OCI-LY7 (cell line): ENCODE measurements at places on chromosomes 1 and 21.

DNA sequence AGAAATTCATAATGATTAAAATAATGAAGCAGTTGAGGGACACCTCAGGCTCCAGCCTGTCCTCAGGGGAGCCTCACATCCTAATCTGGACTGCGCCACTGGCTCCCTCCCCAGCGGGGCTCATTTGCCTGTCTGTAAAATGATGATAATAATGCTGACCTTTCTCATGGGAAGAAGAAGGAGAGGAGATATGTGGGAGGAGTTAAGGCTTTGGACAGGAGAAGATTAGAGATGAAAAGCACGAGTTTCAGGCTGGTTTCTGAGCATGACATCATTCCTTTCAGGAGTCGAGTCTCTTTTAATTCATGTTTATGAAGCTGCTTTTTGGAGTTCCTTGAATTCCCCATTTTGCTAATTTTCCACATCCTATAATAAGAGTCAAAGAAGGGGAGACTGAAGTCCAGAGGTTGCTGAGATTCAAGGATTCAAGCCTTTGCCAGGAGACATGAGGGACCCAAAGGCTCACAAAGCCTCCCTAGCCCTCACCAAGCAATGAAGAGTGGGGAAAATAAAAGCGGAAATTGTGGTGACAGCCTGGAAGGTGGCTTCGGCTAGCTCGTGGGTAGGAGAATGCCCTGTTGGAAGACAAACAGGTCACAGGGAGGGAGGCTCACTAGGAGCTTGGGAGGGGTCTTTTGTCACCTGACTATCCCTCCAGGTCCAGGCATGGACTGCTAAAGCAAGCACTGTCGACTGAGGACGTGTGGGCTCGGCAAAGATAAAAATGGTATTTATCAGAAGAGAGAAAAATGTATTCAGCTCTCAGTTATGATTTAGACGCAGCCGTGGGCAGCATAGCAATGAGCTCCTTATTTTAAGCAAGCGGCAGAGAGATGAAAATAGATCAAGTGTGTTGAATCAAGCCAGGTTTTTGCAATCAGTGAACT lies 27.5 kb upstream of the STMN1 start:
- no peak for DNase-seq

DNA sequence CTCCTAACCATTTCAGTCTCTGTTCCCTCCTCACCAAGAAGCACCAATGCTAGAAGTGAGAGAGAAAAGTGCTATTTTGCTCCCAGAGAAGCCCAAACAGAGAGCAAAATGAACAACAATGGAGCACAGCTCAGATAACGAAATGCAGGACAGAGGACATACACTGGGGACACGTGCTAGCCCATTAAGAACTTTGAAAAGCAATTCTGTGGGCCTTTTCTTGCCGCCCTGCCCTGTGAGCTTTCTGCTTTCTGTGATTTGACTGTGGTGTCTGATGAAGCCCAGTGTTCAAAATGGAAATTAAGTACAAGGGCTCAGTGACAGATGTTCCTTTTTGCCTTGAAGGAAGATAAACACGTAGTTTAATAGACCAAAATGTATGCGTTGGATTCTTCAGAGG lies 130.8 kb downstream of the S1PR1 start:
- no peak for DNase-seq

DNA sequence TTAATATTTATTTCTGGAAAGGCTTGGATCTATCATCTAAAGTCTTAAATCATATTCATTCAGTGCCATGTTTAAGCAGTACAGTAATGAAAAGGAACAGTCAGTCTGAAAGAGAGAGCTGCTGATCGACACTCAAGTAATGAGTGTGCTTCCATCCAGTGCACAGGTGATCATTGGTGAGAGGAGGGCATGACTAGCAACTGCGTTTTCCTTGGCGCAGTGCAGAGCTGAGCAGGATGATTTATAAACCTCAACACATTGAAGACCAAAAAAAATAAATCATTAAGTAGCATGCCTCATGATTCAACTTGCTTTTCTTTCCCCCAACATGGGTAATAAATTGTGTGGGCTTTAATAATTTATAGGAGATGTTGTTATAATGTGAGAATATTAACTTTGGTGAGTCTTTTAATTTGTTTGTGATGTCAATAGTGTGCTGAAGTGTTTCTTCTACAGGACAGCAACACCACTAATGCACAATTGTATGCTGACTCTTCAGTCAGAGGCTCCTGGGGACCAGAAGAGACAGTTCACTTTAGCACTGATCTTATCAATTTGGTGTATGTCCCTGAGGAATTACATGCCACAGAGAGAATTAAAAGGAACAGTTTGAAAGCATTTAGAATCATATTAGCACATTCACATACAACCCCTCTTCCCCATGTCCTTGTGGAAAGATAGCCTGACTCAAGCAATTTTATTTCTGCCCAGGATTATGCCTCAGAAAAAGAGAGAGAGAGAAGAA lies 199.7 kb upstream of the ADGRL2 start:
- no peak for DNase-seq

DNA sequence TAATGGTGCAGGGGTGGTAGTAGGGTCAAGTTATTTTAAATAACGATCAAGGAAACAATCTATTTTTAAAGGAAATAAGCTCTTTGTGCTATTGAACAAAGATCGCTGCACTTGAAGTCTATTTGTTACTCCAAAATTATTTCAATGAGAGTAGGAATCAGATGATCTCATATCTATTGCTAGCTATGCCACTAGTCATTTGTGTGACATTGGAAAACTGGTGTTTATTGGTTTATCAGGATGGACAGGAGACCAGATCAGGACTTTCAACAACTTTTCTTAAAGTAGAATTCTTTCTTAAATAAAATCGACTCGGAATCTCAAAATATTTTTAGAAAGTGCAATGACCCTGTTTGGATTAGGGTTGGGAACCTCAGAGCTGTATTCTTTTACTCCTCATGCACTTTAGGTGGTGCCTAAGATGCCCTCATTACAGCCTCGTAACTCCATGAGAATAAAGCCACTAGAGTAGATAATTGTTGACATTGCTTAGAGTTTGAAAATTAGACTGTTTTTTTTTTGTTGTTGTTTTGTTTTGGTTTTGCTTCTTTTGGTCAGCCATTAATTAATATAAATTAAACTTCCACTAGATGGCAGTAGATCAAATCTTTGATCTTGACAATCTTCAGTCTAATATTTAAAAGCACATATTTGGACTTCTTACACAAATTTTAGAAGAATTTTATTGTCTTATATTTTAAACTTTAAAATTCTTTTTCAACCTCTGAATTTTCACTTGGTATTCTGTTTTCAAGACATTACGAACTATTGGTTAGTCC lies 352.4 kb downstream of the USP25 start:
- peak; percentile 43 for DNase-seq

GRCh38 chr1:218620956-218621355 lies 275.8 kb downstream of the TGFB2 start:
- no peak for DNase-seq

DNA sequence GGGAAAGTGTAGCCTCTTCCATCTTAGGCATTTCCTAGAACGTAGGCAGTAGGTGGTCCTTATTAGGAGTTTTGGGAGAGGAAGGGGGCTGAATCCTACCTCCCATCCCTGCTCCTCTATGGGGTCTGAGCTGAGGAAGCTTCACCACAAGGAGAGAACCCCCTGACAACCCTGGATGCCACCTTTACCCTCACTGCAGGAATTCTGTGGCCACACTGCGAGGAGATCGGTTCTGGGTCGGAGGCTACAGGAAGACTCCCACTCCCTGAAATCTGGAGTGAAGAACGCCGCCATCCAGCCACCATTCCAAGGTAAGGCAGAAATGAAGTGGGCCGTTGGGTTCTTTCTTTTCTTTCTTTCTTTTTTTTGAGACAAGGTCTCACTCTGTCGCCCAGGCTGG lies 1.5 kb downstream of the MX1 start:
- no peak for DNase-seq

GRCh38 chr1:22431965-22432364 lies 19.7 kb upstream of the ZBTB40 start:
- DNase-seq = peak; percentile 11

GRCh38 chr1:10898921-10899320 lies 102.5 kb upstream of the CASZ1 start:
- no peak for DNase-seq

GRCh38 chr1:228008391-228009115 lies 1.8 kb downstream of the WNT3A start:
- DNase-seq = no peak

GRCh38 chr1:25532970-25533369 lies 10.4 kb upstream of the LDLRAP1 start:
- no peak for DNase-seq

GRCh38 chr1:201970334-201971159 lies 11.9 kb upstream of the RNPEP start:
- DNase-seq = no peak

- no peak for DNase-seq
These were observed 2.6 kb downstream of the LEFTY1 start for GRCh38 chr1:225886159-225887029.

DNA sequence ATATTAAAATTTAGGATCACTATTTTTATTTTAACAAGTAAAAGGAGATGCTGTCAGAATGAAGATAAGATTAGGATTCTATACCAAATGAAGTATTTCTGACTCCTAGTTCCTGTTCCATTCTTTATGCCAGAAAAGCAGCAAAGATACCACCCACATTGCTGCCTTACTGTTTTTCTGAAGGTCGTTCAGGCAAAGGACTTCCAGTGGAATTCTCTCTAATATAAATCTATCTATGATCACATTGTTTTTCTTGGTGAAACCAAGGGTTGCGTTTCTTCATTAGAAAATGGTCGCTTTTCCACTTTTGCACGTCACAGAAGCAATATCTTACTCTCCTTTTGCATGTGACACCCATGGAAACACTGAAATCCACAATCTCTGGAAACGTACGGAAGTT lies 594.8 kb upstream of the ADGRL2 start:
- DNase-seq = no peak

DNA sequence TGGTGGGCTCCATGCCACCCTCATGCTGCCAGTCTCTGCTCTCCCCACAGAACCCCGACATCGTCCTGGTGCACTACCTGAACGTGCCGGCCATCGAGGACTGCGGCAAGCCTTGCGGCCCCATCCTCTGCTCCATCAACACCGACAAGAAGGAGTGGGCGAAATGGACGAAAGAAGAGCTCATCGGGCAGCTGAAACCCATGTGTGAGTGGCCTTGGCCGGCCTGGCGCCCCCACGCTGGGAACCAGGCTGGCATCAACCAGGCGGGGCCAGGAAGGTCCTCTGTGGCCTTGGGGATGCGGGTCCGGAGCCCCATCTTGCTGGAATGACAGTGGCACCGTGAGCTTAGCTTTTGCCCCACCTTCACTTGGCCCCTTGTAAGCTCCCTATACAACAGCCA lies 130.7 kb upstream of the VAMP3 start:
- DNase-seq = no peak

- DNase-seq = no peak
These were observed 112.2 kb downstream of the DYRK1A start for GRCh38 chr21:37478794-37479193.

DNA sequence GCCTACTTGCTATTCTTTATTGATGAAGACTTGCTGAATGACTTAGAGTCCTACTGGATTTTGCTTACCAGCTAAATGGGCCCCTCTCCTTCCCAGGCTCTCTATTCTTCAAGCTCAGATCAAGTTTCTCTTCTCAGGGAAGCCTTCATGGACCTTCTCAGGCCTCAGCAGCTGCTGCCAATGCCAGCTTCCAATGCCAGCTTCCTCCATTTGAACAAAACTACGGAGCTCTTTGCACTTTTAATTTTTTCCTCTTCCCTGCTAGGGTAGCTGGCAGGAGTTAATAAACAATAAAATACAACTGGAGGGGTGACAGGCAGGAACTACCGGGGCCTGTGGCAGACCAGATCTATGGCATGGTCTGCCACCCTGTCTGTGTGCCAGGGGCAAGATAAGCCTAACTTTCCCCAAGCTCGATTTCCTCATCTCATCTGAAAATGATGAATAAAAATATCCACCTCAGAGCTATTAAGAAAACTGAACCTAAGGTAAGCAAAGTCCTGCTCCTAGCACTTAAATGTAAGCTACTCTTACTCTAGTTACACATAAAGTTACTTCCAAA lies 995 bp upstream of the IPO13 start:
- DNase-seq = no peak

- no peak for DNase-seq
These were observed 1.1 kb downstream of the IGFN1 start for GRCh38 chr1:201191653-201192260.

DNA sequence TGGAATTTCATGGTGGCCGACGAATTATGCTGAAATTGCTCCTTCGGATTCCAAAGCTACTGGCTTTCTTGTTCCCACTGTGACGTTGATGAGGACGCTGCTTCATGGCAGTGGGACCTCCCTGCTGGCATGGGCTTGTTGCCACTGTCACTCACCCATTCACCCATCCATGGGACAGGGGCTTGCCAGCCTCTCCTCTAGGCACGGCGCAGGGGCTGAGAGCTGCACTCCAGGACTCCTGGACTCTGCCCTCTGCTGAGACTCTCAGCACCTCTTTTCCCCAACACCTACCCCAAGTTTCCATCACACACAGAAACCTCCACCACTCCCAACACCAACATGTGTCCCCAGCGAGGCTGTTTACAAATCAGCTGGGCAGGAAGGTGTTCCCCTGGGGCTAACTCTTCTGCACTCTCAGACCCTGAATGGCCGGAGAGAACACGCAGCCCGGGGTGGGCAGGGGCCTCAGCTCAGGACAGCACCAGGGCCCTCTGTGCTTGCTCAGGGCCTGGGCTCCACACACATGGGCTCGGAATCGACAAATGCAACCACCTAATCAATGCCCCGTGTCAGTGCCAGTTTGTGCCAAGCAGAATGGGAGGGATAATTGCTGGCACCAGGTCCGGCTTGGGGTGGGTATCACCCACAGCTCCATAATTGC lies 3.1 kb downstream of the ITGB2 start:
- no peak for DNase-seq

DNA sequence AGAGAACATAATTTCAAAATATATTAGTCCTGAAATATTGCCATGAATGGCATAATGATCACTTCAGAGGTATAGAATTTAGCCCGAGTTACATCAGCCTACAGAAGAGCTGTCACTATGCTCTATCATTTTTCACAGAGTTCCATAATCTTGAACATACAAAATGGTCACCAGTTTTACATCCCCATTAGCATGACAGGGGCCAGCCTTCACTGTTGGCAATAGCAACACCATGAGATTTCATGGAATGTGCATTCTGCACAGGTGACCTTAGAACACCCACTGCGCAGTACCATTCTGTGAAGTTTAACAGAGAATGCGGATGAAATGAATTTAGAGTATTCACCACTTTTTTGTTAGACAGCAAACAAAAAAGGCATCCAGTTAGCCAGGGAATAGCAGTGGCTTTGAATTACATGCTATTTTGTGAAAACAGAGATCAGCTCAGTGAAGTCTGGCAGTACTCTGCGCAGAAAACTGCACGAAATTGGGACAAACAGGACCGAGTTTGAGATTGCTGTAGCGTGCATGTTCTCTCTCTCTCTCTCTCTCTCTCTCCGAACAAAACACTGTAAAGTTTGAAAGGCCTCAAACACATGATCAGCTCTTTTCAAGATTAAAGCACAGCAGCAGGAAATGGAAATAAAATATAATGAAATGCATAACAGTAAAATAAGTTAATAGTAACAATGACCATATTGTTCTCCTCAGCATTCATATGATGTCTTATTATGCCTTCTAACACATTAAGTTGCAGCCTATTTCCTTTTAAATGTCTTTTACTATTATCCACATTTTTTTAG lies 349.3 kb downstream of the USH2A start:
- DNase-seq = no peak

- no peak for DNase-seq
These were observed 182.8 kb upstream of the TMEM51 start for GRCh38 chr1:14970799-14971141.
